ENCODE measurements at places on chromosomes 2 and 18. TPM values are rescaled to one million over a fixed set of nuclear protein-coding genes. Genes with fewer than 3 reads are reported as not detected.

STEAP3 gene
- 8.6 TPM for total RNA-seq

PRR30 gene
- not detected for total RNA-seq

GKN2 gene
- not detected for total RNA-seq

GREB1 gene
- total RNA-seq = not detected

ZNF407 gene
- total RNA-seq = 9.9 TPM

PRKAG3 gene
- not detected for total RNA-seq

KCMF1 gene
- 21.9 TPM for total RNA-seq

HSBP1L1 gene
- 7.1 TPM for total RNA-seq

NAT8 gene
- not detected for total RNA-seq

IL1R1 gene
- 5.3 TPM for total RNA-seq

AQP4 gene
- not detected for total RNA-seq

IL36G gene
- total RNA-seq = not detected

FKBP1B gene
- 9.3 TPM for total RNA-seq

RND3 gene
- 104 TPM for total RNA-seq

CFAP65 gene
- total RNA-seq = not detected

PDIA6 gene
- 437 TPM for total RNA-seq

DGKD gene
- 22.0 TPM for total RNA-seq

POTEF gene
- total RNA-seq = 0.25 TPM

SNTG2 gene
- total RNA-seq = not detected

HTR2B gene
- total RNA-seq = 0.32 TPM

LOXL3 gene
- 1.8 TPM for total RNA-seq

OTOS gene
- not detected for total RNA-seq

CCDC93 gene
- total RNA-seq = 37.9 TPM

ACADL gene
- total RNA-seq = not detected

MEIS1 gene
- total RNA-seq = 1.6 TPM

UCN gene
- total RNA-seq = 0.44 TPM

XPO1 gene
- total RNA-seq = 166 TPM

OR6B2 gene
- not detected for total RNA-seq

KCNK3 gene
- not detected for total RNA-seq

EVX2 gene
- not detected for total RNA-seq

GGCX gene
- 21.2 TPM for total RNA-seq

PDE11A gene
- under 0.01 TPM for total RNA-seq

SERPINB4 gene
- total RNA-seq = not detected

ALPP gene
- not detected for total RNA-seq

SERPINB11 gene
- not detected for total RNA-seq
